Activated naive CD4-positive, alpha-beta T cell (primary cell): ENCODE measurements at places on chromosomes 7 and 10.
A peak's percentile ranks its signal among the peaks of the same experiment; 100 is the strongest.

- DNase-seq, result no peak
These were observed 57.9 kb downstream of the ZNF22 start for GRCh38 chr10:45058580-45058979.

- no peak for DNase-seq
These were observed 52.2 kb upstream of the SHH start for GRCh38 chr7:155864271-155864985.

DNA sequence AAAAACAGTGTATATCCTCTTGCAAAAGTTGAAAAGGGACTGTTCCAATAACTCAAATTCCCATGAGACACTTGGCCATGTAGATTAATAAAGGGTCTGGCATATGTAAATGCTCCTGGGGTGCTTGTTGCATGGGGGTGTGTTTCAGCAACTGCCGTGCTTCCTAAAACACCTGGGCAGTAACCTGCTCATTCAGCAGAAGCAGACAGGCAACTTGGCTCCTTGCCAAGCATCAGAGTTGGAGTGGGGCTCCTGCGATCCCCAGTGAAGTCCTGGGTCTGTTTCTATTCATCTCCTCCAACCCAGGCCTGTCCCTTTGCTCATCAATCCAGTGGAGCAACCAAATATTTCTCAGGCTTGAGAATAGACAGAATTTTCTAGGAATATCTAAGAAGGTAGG, 42.2 kb upstream of the ADAM12 start:
- no peak for DNase-seq

GRCh38 chr10:31771331-31771831, 157.2 kb downstream of the ARHGAP12 start:
- DNase-seq, result no peak

DNA sequence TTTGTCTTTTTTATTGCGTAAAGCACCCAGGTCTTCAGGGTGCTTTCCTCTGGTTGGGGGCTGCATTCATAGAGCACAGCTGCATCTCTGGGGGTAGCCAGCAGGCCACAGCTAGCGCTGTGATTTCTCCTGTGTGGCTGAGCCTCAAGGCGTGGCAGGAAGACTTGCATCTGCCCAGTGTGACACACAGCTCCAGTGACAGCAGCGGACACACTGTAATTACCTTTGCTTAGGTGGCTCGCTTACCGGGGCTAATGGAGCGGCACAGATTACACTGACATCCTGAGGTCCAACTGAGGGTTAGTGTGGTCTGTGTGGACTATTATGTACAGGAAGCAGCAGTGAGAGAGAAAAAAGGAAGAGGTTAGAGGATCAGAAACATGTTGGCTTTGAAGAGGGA, 27.1 kb downstream of the ABCB4 start:
- no peak for DNase-seq

DNA sequence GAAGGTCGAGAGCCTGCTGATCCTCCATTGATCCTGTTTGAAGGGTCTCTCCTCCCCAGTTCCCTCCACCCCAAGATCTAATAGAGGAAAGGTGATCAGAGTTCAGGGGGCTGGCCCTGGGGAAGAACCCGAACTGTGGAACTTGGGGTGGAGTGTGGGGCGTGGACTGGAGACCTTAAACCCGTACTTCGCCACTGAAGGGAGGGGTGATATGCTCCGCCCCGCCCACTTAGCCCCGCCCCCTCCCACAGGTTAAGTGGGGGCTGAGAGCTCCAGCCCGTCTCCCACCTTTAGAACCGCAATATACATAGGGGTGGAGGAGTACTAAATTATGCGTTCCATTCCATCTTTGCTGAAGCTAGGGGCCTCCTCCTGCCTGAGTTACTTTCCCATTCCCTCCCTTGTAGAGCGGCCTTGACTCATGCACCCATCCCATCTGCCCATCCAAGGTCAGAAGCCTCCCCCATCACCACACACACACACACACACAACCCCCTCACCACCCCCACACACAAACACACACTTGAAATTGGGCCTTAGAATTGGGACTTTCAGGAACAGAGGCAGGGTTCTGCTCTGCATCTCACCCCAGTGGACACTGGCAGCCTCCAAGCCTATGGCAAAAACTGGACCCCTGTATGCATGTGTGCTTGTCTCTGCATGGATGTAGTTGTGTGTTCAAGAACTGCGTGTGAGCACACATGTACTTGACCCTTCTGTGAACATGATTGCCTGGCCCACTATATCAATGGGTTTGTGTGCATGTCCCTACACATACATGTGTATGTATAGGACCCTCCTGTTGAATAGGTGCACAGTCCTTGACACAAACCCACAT, 991 bp downstream of the SEMA4G start:
- no peak for DNase-seq

GRCh38 chr7:7639847-7640220, 718 bp upstream of the UMAD1 start:
- DNase-seq, result peak; percentile 34

GRCh38 chr7:141039376-141039775, 24.6 kb upstream of the MRPS33 start:
- no peak for DNase-seq

- DNase-seq, result no peak
These were observed 120.7 kb upstream of the CARD11 start for GRCh38 chr7:3164380-3164792.

DNA sequence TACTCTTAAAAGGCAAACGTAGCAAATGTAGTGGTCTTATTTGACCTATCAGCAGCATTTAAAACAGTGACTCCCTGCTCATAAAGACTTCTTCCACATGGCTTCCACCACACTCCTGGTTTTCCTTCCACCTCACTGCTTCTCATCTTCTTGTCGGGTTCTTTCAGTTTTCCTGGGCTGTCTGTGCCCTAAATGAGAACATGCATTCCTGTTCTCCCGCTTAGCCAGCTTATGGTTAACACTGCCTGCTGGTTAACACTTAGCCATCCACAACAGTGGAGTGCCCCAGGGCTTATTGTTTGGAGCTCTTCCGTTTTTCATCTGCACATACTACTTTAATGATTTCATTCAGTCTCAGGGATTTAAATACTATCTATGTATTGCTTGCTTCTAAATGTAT, 34.3 kb upstream of the EXOC6 start:
- no peak for DNase-seq

DNA sequence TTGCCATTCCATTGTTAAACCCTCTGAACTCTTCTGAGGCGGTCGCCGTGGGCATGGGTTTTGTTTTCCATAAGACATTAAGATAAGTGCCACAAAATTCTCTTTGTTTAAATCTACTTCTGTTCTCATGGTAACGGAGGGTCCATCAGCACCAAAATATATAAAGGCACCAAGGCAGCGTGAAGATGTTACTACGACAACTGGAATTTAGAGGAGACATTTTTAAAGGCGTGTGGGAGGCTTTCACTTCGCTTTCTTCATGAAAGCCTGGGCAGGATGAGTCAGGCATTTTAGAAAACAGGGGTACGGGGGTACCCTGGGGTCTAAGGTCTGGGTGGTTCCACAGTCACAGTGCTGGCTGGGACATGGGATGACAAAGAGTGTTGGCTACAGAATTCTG, 34.0 kb downstream of the SMKR1 start:
- DNase-seq, result no peak

GRCh38 chr10:97701438-97702069, 12.0 kb upstream of the MARVELD1 start:
- no peak for DNase-seq

GRCh38 chr10:106711313-106711906, 453.1 kb downstream of the SORCS1 start:
- no peak for DNase-seq

GRCh38 chr7:131511774-131512535, 44.5 kb downstream of the PODXL start:
- no peak for DNase-seq

DNA sequence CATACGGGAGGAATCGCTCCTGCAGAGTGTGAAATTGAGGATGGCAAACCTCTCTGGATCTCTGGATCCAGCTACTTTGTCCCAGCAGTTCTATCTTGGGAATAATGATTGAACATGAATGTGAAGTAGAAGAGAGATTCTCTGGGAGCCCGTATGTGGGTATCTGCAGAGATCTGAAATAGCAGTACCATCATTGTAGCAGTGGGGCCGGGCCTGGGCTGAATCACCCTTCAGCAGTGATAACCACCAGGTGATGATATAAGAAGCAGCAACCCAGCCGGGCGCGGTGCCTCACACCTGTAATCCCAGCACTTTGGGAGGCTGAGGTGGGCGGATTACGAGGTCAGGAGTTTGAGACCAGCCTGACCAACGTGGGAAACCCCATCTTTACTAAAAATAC, 51.9 kb downstream of the SKIDA1 start:
- DNase-seq, result no peak

DNA sequence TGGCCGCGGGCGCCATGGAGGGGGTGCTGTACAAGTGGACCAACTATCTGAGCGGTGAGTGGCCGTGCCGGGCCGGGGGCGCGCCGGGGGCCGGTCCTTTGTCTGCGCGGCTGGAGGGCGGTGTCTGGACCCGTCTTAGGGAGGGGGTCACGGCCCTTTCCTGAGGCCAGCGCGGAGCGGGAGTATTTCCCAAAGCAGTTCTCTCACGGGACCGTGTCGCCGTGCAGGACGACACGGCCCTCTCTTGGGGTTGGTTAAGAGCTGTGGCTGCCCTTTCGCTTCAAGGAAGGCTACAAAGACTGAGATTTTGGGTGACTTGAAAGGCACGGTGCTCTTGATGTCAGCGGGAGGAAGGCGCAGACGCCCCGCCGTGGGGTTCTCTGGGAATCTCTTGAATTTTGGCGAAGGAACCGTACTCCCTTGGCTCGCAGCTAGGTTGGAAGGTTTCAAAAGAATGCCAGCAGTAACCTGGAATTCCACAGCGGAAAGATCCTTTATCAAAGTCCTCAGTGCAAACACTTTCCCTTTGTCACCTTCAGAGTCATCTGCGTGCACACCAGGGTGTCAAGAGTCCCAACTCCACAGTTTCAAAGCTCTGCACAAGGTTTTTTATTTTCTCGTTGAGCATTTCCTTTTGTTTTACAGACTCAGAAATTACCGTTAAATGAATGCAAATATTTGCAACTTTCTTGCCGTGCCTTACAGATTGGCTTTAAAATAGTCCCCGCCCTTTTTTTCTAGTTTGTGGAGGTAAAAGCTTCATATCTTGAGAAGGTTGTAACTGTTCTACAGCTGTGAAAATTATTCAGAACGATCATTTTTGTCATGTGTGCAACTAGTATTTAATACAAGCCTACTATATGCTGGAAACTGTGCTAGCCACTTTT, 780 bp downstream of the PLEKHA8 start:
- no peak for DNase-seq

GRCh38 chr7:66804001-66804400, 63.5 kb downstream of the RABGEF1 start:
- no peak for DNase-seq

DNA sequence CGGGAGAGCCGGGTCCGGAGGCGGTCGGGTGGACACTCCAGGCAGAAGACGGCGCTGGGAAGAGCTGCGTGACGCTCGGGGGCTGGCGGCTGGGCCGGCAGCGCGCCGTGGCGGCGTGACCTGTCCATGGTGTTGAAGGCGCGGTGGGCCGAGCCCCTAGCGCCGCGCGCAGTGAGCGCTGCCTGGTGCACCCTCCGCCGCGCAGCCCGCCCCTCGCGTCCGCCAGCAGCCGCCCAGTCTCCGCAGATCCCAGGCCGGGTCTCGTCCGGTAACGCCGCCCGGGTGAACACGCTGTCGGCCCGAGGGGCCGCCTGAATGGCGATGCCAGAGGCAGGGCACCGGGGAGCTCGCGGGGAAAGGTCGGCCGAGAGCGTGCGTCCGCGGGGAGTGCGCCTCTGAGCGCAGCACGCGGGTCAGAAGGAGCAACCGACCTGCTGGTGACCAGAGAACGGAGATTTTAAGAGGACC, 657 bp upstream of the TMEM178B start:
- no peak for DNase-seq

DNA sequence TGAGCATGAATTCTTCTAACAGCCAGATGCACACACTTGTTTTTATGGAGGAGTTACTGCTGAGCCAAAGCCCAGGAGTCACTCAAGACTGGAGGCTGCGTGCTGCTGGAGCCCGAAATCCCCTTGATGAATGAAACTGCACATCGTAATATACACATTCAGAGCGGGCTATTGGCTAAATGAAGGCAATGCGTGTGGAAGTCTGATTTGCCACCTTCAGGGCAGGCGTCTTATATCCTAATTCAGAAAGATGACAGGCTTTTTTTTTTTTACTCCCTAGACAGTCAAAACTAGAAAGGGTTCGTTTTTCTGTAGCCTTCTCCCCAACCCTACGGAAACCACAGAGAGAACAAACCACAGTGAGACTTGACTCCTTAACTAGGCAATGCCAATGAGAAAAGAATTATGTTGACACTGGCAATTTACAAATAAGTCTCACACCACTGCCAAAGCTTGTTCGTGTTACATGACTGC, 227.2 kb upstream of the KLF14 start:
- DNase-seq, result peak; percentile 32

- DNase-seq, result no peak
These were observed 118.1 kb upstream of the LYZL2 start for GRCh38 chr10:30747633-30748032.

GRCh38 chr10:132436861-132437410, 39.9 kb downstream of the PWWP2B start:
- no peak for DNase-seq

- no peak for DNase-seq
These were observed 260.5 kb upstream of the PITRM1 start for GRCh38 chr10:3433131-3433530.

GRCh38 chr7:50393076-50393475, 57.1 kb downstream of the FIGNL1 start:
- no peak for DNase-seq

DNA sequence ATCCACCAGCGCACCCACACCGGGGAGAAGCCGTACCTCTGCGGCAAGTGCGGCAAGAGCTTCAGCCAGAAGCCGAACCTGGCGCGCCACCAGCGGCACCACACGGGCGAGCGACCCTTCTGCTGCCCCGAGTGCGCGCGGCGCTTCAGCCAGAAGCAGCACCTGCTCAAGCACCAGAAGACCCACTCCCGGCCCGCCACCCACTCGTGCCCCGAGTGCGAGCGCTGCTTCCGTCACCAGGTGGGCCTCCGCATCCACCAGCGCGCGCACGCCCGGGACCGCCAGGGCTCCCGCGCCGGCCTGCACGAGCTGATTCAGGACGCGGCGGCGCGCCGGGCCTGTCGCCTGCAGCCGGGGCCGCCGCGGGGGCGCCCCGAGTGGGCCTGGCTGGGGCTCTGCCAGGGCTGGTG, 17.7 kb downstream of the ZNF775 start:
- no peak for DNase-seq

- DNase-seq, result no peak
These were observed 1.5 kb downstream of the TAS2R41 start for GRCh38 chr7:143479055-143479766.

DNA sequence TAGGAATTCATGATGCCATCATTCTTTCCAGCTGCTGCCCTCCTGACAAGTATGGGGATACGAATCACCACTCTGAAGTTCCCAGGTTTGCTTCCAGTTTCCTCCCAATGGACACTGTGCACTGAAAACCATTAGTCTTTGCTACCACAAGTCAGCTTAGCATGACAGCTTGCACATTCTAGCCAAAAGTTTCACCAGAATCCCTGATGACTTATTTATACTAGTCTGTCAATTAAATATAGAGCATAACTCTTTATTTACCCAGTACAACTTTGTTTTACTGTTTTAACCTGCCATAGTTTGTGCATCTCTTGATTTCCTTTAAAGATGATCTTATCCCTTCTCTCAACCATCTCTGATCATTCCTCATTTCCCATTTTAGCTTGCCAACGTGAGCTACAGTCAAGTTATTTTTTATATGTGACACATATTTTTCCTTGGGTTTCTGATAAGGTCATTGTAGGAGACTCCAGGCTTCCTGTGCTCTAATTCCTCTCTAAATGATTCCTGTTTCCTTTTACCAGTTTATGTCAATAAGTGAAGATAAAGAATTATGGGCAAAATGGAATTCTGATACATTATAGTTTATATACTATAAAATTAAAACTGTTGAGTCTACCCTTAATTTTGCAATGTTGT, 167.5 kb upstream of the MEOX2 start:
- no peak for DNase-seq

- no peak for DNase-seq
These were observed 7.6 kb downstream of the ZRANB1 start for GRCh38 chr10:124949543-124949942.
